Posterior cingulate gyrus (tissue), 11 donors: ENCODE measurements at places on chromosomes 3 and 15.

DNA sequence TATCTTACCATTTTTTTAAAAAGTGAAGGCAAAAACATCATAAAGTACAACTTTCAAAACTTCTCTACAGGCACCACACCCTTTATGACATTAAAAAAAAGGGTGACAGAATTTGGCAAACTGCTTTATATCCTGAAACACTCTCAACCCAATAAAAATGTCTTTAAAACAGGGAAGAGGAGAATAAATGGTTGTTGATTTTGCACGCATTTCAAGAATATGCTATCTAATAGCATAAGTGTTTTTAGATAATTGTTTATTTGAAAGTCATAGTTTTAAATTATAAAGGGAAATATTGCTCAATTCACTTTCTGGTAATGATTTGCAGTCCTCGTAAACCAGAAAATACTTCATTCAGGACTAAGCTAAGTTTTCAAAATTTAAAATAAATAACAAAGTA lies 1.7 kb upstream of the PCOLCE2 start:
- no peak for DNase-seq

- DNase-seq: no peak
Measured at GRCh38 chr3:45761831-45762230, 34.5 kb downstream of the SLC6A20 start.

GRCh38 chr15:27027229-27027628 lies 56.2 kb downstream of the GABRG3 start:
- no peak for DNase-seq

GRCh38 chr15:99326235-99326634 lies 75.0 kb downstream of the LRRC28 start:
- no peak for DNase-seq

DNA sequence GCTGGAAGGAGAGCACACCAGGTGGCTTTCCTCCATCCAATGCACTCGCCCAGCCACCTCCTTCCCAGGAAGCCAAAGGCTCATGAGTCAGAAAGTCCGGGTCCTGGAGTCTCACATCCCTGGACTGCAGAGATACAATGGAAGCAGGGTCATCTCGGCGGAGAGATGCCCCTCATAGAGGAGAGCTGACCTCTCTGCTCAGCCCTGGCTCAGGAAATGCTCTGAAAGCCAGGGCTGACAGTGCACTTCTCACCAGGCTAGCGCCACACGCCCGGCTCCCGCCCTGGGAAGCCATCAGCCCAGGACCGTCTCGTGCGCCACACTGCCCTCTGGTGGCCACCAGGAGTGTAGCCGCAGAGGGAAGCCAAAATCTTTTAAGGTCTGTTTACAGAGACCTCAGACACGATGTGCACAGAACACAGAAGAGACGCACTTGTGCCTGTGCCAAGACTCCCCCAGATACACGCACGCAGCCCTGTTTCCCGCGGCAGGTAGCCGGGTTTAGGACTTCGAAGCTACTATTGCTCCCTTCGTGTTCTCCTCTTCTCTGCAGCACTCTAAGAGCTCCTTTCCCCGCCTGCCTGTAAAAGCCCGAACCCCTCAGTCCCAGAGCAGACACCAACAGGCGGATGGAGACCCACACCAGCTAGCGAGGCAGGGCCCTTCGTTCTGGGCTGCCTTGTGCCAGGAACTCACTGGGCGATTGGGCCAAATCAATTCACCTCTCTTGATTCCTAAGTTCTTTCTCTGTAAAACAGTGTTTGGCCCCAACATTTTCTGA lies 9.7 kb downstream of the NTRK3 start:
- DNase-seq: peak; percentile 78

- DNase-seq: no peak
Measured at GRCh38 chr3:108119398-108120104, 28.7 kb upstream of the CD47 start.

DNA sequence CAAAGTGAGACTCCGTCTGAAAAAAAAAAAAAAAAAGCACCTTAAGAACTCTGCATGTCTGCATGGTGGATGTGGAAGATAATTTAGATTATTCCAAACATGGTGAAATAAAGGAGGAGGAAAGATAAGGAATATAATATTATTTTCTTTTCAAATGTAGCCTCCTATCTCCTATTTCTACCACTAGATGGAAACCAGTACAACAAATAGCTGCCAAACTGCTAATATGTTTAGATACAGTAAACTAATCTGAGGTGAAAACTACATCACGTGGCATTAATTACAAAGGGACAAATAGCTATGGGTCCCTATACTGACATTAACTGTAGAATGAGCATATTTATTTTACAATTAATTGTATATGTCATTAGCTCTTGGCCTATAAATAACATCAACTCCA lies 197.8 kb downstream of the TBC1D5 start:
- no peak for DNase-seq

DNA sequence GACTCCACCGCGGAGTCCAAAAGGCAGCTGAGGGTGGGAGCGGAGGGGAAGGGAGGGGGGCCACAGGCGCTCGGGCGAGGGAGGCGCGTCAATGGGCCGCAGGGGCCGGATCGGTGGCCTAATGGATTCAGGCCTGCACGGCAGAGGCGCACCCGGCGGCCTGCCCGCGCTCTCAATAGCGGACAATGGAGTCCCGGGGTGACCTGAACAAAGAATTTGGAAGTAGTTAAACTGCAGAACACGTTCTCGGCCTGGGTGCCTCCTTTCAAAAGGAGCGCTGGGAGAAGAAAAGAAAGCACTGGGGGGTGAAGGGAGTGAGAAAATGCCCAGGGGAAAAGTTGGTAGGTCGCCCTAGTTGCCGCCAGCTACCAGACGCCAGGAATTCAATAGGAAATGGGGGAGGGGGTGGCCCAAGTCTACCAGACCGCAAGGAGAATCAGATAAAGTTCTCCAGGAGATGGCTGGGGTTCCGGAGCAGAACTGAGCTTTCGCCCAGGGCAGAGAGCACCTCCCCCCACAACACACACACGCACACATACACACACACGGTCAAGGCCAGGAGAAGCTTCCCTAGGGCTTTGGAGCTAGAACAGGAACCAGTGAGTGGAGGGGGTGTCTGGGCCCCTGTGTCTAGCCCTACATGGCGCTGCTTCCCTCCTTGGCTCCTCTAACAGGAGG lies 25.8 kb upstream of the POLG start:
- DNase-seq: no peak

GRCh38 chr3:56291953-56292352 lies 176.3 kb downstream of the ERC2 start:
- DNase-seq: no peak

GRCh38 chr3:117990627-117991026 lies 1044.0 kb downstream of the IGSF11 start:
- no peak for DNase-seq

DNA sequence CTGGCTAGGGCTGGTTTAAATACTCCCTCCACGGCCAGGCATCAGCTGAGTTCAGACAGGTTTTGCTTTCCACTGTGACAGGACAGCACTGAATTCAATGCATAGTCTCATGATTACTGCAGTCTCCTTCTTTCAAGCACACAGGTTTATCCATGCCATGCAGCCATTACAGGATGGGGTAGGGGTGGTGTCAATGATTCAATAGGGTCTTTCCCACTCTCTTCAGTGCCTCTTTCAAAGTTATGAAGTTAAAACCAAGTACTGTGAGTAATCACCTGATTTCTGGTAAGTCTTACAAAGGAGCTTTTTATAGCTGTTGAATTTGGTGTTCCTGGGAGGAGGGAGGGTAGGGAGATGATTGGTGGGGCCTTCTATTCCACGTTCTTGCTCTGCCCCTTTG lies 47.2 kb downstream of the TMEM212 start:
- DNase-seq: no peak
